ENCODE measurements at places on chromosomes 6 and 20. TPM values are rescaled to one million over a fixed set of nuclear protein-coding genes. Genes with fewer than 3 reads are reported as not detected.

ZNF184 gene
- total RNA-seq: 12.9 TPM

DNA sequence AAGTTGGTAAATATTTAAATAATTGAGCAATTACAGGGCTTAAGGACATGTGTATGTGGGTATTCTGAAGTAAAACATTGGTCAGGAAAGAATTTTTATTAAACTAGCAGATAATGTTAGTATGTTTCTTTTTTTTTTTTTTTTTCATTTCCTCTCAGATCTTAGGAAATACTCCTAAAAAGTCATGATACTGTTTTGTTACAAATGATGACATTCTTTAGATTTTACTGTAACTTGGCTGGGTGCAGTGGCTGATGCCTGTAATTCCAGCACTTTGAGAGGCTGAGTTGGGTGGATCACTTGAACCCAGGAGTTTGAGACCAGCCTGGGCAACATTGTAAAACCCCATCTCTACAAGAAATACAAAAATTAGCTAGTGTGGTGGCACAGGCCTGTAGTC is 41.5 kb downstream of the CDC40 start:
- no peaks in the 10 kb centered on the region for H3K4me1 ChIP-seq
- H3K4me3 ChIP-seq: no peak overlapping the region
- no peak overlapping the region for H3K27ac ChIP-seq
- H3K27me3 ChIP-seq: no peaks in the 10 kb centered on the region

DNA sequence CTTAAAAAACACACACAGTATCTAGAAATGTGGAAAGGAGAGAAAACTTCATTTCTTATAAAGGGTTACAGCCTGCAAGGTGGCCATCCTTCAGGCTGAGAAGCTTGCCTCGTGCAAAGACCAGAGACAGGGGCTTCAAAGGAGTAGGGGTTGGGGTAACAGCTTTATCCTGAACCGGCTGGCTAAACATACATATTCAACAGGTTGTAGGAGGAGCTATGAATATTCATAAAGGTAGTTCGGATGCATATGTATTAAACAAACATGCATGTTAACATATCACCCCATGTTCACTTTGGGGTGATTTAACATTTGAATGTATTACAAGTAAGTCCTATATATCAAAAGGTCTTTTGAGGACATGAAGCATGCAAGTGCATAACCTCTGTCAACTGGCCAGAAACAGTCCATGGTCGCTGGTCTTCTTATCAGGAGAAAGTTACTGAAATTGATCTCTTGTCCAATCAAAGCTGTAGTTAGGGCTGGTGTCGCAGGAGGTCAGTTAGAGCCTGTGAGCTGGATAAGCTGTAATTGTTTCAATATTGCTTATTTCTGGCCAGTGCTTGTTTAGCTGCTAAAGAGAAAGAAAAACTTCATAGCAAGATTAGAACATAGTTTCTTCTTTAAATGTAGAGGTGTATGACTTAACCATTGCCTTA is 2.3 kb upstream of the STMND1 start:
- no peak for DNase-seq
- H3K36me3 ChIP-seq: no peaks in the 10 kb centered on the region
- H3K4me1 ChIP-seq: no peaks in the 10 kb centered on the region
- no peaks in the 10 kb centered on the region for H3K27me3 ChIP-seq
- no peak overlapping the region for H3K27ac ChIP-seq

PDE7B gene
- total RNA-seq: 21.1 TPM

VEGFA gene
- 247 TPM for total RNA-seq

- H3K27me3 ChIP-seq: no peaks in the 10 kb centered on the region
- H3K36me3 ChIP-seq: no peaks in the 10 kb centered on the region
- DNase-seq: peak; percentile 31
- no peak overlapping the region for H3K27ac ChIP-seq
- no peaks in the 10 kb centered on the region for H3K4me1 ChIP-seq
These were observed 42.6 kb downstream of the BMP7 start for GRCh38 chr20:57223648-57224489.

- no peak overlapping the region for H3K27ac ChIP-seq
- H3K4me1 ChIP-seq: no peaks in the 10 kb centered on the region
- no peaks in the 10 kb centered on the region for H3K27me3 ChIP-seq
These were observed 94.8 kb downstream of the PTCHD4 start for GRCh38 chr6:48016020-48016755.

DNA sequence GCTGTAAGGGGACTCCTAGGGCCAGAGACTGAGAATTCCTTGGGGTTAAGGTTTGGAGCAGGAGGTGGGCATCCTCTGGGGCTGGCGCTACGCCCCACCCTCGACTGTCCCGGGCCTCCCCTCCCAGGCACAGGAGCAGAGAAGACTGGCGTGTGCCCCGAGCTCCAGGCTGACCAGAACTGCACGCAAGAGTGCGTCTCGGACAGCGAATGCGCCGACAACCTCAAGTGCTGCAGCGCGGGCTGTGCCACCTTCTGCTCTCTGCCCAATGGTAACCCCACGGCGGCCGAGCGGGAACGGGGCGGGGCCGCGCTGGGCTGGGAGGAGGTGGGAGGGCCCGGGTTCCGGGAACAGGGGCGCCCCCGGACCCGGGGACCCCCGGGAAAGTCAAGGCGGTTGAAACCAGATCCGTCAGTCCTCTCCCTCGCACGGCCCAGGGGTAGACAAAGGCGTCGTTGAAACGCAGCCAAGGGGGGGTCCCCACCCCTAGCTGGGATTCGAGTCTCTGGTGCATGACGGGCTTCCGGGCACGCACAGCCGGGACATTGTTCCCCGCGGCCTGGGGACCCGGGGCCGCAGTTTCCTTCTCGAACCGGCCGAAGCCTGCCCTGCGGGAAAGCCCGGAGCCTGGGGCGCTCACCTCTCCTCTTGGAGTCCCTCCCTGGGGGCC is 844 bp downstream of the WFDC2 start:
- H3K27ac ChIP-seq: peak overlapping the region; percentile 17
- peaks cover 8% of the 10 kb centered on the region for H3K4me1 ChIP-seq
- peaks cover 7% of the 10 kb centered on the region for H3K27me3 ChIP-seq
- peak; percentile 25 for DNase-seq
- H3K36me3 ChIP-seq: no peaks in the 10 kb centered on the region
- H3K4me3 ChIP-seq: peak overlapping the region; percentile 37
